ENCODE measurements at places on chromosomes 5 and 9. TPM values are rescaled to one million over a fixed set of nuclear protein-coding genes. Genes with fewer than 3 reads are reported as not detected.

Gene CNTNAP3B
- total RNA-seq: 3.9 TPM

Gene MYOT
- total RNA-seq: 3.2 TPM

Gene KIF24
- total RNA-seq: 2.2 TPM

Gene SMC2
- 10.0 TPM for total RNA-seq

Gene C9orf153
- 0.20 TPM for total RNA-seq

Gene PHF24
- total RNA-seq: 0.22 TPM

Gene SAXO1
- not detected for total RNA-seq

Gene NTRK2
- 5.7 TPM for total RNA-seq

Gene PAEP
- total RNA-seq: not detected

Gene SLC24A2
- 0.28 TPM for total RNA-seq

Gene BTNL3
- 130 TPM for total RNA-seq

Gene CKMT2
- total RNA-seq: 2.0 TPM

Gene MAML1
- 24.9 TPM for total RNA-seq

Gene PKN3
- total RNA-seq: 5.4 TPM

Gene PLCXD3
- 0.84 TPM for total RNA-seq

Gene LAMC3
- 1.3 TPM for total RNA-seq

Gene SPATA31C1
- not detected for total RNA-seq

Gene UNC13B
- 52.3 TPM for total RNA-seq

Gene RNF183
- 0.85 TPM for total RNA-seq

Gene OTULINL
- 63.1 TPM for total RNA-seq

Gene GABRA6
- not detected for total RNA-seq

Gene RABL6
- 120 TPM for total RNA-seq

Gene DCAF10
- total RNA-seq: 21.2 TPM

Gene OR1N2
- not detected for total RNA-seq

Gene TRUB2
- 22.5 TPM for total RNA-seq

Gene PPWD1
- 29.2 TPM for total RNA-seq

Gene PCDHB6
- total RNA-seq: 0.11 TPM

Gene AGXT2
- not detected for total RNA-seq

Gene MEIKIN
- total RNA-seq: not detected

Gene BHMT2
- 1.6 TPM for total RNA-seq

Gene N4BP3
- 2.3 TPM for total RNA-seq

Gene TMEM141
- total RNA-seq: 239 TPM

Gene TAL2
- total RNA-seq: not detected

Gene GFRA3
- total RNA-seq: 1.3 TPM

Gene CDH6
- total RNA-seq: 0.61 TPM

Gene RAD23B
- 99.0 TPM for total RNA-seq

Gene MEGF10
- total RNA-seq: 0.92 TPM

Gene GLDC
- total RNA-seq: 0.70 TPM

Gene RHOBTB3
- 54.0 TPM for total RNA-seq

Gene SLC34A1
- total RNA-seq: not detected

Gene GPR150
- 0.37 TPM for total RNA-seq

Gene LCP2
- 5.9 TPM for total RNA-seq

Gene CDH9
- total RNA-seq: not detected

Gene PDE8B
- 1.4 TPM for total RNA-seq

Gene EIF4E1B
- not detected for total RNA-seq

Gene ZNF782
- total RNA-seq: 4.5 TPM

Gene RNF180
- 3.5 TPM for total RNA-seq

Gene LYSMD3
- total RNA-seq: 20.5 TPM
